Daoy (cell line): ENCODE measurements at places on chromosomes 7 and 10. TPM values are rescaled to one million over a fixed set of nuclear protein-coding genes. Genes with fewer than 3 reads are reported as not detected.

SPDYE1 gene
- total RNA-seq: not detected in 2 replicates

ACHE gene
- total RNA-seq: 0.46 TPM in 1 of 2 replicates, not detected in the other

OPN4 gene
- total RNA-seq: not detected in 2 replicates

PSPH gene
- 113 and 129 TPM in 2 replicates for total RNA-seq

DGKB gene
- total RNA-seq: 0.11 TPM in 1 of 2 replicates, not detected in the other

ELOVL3 gene
- total RNA-seq: 0.06 TPM in 1 of 2 replicates, not detected in the other

LRRN3 gene
- 20.0 and 26.1 TPM in 2 replicates for total RNA-seq

MACC1 gene
- 15.4 and 29.6 TPM in 2 replicates for total RNA-seq

NXPH1 gene
- not detected in 2 replicates for total RNA-seq

LRRC61 gene
- 6.3 and 9.7 TPM in 2 replicates for total RNA-seq

- no peak for DNase-seq
Measured at GRCh38 chr10:49781247-49781646, 19.1 kb upstream of the OGDHL start.

DNA sequence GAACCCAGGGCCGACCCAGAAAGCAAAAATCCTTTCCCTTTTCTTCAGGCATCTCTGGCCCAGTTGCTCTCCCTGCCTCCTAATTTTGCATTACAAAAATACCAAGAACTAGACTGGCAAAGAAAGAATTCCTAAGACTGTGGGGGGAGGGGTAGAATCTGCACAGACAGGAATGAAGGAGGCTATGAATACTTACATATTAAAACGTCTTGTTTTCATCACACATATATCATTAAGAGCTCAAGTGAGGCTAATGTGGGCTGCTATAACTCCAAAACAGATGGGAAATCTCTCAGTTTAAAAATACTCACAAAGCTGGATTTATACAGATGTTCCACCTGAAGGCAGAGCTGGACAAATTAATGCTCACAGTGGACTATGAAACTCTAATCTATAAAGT lies 29.2 kb upstream of the MKX start:
- no peak for DNase-seq

- DNase-seq: no peak
Measured at GRCh38 chr10:92470026-92470425, 103.9 kb downstream of the IDE start.

GRCh38 chr10:79378383-79378646 lies 31.0 kb downstream of the PPIF start:
- no peak for DNase-seq

DNA sequence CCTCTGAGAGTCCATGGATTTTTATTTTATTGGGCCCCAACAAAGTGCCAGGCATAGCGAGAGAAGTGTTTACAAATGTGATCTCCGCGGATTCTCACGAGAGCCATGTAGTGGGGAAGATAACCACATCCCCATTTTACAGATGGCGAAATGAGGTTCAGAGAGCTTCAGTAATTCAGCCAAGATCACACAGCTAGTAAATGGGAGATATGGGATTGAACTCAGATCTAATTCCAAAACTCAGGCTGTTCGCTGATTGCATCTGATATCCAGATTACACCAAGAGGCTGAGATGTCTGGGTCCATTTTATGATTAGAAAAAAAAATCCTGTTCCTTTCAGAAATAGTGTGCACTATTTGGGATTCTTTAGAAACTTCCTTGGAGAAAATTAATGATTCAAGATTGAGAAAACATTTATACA lies 1.3 kb downstream of the FAS start:
- DNase-seq: no peak

DNA sequence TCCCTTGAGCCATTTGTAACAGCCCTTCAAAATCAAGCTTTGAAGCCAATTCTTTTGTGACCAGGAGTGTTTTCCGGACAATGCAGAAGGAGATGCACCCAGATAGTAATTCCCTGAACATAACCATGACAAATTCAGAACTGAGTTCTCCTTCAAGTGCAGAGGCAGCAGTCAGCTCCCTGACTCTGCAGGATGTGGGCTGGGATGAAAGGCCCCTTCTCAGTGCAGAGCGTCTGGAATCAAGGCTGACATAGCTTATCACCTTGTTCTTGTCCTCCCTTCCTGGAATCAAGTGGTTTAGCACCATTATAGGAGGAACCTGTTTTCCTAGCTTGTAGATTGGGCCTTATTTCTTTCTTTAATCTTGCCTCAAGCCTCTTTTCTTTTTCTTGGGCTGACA lies 143.4 kb downstream of the SORCS3 start:
- no peak for DNase-seq

DNA sequence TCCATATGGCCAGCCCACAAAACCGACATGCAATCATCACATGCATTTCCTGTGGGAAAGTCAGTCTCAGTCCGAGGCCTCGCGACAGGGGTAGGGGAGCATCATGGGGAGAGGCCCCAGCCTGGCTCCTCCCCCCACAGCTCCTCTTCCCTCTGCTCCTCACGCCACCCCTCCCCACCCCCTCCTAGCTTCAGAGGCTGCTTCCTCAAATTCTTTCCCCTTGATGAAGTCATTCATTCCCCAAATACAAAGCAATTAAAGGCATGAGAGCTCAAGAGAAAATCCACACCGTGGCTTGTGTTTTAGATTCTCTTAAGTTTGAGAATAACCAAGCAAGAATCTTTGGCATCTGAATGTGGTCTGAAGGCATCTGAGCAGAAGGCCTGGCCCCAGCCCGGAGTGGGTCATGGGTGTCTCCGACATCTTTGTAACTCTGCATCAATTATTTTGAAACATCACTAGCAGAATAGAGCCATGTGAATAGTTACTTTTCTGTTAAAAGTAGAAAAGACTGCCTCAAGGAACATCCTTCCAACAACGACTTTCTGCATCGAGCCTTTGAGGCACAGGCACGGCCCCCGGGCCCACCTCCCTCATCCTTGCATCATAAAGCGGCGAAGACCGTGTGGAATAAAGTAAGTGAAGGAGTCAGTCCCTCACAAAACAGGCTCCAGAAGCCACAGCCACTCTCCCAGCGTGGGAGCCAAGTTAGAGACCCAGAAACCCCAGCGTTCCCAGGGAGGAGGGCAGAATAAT lies 90.9 kb downstream of the DIP2C start:
- DNase-seq: peak; percentile 86

DNA sequence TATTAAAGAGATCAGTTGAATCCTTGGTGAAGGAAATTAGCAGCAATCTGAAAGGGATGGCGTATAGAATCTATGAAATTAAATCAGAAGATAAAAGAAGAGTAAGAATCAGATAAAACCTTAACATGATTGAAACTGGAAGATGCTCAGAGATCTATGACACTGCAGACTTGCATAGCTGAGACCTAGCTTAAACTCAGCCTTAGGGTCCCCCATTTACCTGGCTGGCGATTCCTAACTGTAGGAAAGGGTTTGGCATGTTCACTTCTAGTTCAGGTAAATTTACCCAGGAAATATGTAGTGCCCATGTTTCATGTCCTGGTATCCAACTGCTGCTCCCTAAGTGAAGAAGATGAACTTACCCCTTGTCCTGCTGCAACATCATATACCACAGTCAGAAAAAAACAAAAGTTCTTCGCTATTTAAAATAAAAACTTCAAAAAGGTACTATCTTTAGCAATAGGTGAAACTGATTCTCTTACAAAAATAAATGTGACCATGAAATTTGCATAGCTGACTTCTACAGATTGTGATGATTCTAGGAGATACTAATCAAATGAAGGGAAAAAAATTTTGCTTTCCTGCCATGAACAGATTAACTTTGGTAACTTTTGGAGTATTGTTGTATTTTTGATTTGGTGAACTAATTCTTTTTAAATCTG lies 47.8 kb upstream of the TMEM243 start:
- DNase-seq: no peak

- DNase-seq: no peak
Measured at GRCh38 chr10:52438119-52438518, 124.0 kb downstream of the DKK1 start.

GRCh38 chr10:124717911-124718741 lies 26.1 kb downstream of the FAM53B start:
- DNase-seq: peak; percentile 21

DNA sequence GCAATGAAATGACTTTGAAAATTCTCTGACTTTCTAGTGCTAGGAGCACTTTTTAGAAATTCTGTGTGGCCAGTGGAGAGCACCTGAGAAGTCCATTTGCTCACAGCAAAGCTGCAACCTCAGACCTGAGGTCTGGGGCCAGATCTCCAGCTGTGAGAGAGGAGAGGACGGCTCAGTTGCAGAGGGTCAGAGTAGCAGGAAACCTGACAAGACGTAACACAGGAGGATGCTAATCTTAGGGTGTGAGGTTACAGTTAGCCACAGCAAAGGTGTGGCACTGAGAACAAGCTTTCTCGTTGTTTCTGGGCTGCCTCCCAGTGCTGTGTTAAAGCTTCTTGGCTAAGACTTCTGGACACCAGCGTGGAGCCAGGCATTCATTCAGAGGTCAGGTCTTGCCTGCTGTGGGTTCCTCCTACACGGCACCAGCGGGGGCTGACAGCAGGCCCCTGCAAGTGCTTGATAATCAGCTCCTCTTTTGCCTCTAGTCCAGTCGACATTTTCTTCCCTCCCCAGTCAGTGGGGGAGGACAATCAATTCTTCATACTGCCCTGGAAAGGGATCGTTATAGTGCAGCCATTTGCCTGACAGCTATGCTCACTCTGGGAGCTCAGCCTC lies 435.4 kb upstream of the DPP6 start:
- no peak for DNase-seq

DNA sequence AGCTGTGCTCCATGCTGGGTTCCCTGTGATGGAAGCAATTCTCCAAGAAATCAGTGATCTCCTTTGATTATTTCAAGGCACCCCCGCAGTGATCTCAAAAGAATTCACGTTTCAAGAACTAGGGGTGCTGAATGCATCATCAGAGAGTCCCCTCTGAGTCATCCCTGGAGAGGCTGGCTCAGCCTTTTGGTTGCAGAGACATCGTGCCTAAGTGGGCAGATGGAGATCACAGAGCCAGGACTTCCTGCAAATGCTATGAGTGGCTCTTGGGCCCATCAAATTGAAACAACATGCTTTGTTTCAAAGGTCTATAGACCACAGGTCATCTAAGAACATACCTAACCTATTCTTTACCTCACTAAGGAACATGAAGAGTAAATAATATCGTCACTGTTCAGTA lies 41.5 kb upstream of the PLEKHA1 start:
- DNase-seq: no peak

DNA sequence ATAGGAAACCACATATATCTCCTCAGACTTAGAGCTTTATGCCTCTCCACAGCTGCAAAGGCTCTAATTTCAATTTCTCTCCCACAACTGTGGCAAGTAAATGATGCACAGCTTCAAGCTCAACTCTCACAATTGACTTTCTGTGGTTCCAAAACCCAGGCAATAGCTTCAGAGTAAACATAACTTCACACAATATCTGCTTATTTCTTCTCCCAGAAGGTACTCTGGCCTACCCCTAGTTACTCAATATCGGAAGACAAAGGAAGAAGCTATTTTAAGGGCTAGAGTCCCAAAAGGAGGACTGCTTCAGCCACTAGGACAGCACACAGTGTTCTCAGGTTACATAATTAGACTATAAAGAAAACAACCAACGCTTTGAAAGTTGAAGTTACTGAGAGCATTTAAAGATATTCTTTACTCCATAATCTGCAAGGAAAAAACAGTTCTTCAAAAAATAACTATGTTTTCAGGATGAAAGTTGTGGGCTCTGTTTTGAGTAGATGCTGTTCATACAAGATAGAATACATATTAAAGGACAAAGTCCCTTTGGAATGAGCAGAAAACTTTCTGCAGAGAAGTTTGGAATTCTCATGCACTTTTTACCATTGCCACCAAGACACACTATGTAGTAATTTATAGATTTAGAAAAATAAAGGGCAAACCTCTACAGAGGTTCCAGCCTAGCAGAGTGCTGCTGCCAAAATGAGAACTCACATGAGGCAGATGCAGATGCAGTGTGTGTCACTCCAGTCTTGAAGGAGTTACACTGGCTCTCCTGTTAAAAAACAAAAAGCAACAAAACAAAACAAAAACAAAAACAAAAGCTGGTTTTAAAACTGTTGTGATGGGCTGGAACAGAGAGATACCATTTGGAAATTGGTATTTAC lies 81.8 kb downstream of the NT5C2 start:
- no peak for DNase-seq

DNA sequence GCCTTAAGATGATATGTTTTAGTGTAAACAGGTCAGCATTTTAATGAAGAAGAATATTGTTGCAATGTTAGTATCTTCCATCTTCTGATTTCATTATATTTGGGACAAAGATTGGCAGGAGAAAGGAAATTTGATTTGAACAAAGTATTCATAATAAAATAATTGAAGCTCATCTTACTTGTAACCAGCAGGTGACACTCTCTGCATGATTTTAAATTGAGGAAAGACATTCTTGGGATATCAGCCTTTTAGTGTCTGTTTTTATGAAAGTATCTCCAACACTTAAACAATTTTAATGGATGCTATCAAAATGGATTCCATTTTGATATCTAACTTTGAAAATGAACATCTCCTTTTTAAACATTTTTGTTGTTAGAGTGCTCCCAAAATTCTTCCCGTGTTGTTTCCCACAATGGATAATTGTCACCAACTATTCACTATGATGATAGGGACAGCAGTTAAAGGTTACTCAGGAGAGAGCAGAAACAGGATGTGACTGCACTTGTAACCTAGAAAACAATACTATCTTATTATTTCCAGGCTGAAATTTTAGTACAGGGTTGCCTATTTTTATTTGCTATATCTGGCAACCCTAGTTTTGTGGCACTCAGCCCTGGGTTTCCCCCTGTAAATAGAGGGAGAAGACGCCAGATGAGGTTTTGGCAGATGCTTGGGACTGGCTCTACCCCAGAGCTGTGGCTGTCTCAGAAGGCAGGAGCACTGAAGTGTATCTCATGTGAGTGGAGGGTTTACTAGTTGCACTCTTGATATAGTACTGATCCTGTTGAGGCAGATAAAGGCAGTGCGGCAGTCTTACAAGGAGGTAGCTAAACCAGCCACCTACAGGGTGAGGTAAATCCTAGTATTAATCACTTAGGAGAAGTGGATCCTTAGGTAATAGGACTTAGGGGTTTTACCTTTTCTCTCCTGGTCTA lies 31.0 kb upstream of the ABCB4 start:
- DNase-seq: no peak

DNA sequence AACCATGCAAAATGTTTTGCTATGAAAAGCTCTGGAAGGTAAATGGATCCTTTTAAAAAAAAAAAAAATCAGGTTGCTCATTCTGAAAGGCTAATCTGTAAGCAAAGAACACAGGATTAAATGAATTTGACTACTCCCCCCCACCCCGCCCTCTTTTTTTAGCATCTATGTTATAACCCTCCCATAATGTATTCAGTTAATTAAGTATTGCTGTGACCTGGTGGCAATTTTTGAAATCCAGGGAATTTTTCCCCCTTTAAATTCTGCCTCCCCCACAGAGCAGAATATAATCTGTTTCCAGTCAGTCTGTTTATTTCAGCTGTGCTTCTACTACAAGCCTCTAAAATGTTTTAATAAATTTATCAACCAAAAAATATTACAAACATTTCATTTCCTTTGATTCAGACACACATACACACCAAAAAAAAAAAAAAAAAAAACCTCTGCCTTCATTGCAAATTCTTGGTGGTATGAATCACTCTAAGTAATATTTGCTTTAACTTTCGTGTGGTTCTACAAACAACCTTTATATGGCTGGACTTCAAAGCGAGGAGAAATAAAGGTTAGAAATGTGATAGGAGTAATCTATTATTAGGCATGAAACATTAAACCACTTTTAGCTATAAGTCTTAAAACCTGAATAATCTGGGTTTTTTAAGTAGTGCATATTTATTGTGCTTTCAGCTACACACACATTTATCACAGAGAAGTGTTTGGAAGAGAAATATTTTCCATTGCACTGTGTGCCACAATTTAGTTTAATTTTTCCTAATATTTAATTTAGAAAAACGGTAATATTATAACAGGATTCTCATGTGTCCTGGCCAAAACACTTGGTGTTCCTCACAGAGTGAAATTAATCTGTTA lies 64.4 kb upstream of the ARID5B start:
- DNase-seq: peak; percentile 47

- DNase-seq: no peak
Measured at GRCh38 chr10:87750817-87751216, 67.2 kb downstream of the ATAD1 start.
